Stimulated activated CD4-positive, alpha-beta T cell treated with anti-CD3 and anti-CD28 coated beads, Interleukin-1b, Interleukin-23, amount 100 ng/mL, for 1 hour (primary cell): ENCODE measurements at places on chromosomes 6 and 20.

DNA sequence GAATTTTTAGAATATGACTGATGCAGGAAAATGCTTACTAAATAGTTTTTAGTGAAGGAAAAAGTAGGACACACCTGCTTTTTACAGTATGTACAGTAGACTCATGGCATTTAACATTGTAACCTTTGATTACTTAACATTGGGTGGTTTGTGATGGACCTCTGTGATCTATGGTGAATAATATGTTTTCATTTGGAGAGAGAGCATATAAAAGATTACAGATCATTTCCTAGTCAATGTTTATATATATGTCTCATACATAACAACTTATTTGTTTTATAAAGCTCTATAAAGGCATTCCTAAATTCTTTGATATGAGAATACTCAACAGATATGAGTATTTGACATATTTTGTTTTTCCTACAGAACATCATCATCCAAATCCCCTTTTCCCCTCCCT, 129.3 kb upstream of the PDE7B start:
- DNase-seq = no peak

GRCh38 chr6:63502156-63502555, 70.1 kb upstream of the LOC128125822 start:
- DNase-seq = no peak

DNA sequence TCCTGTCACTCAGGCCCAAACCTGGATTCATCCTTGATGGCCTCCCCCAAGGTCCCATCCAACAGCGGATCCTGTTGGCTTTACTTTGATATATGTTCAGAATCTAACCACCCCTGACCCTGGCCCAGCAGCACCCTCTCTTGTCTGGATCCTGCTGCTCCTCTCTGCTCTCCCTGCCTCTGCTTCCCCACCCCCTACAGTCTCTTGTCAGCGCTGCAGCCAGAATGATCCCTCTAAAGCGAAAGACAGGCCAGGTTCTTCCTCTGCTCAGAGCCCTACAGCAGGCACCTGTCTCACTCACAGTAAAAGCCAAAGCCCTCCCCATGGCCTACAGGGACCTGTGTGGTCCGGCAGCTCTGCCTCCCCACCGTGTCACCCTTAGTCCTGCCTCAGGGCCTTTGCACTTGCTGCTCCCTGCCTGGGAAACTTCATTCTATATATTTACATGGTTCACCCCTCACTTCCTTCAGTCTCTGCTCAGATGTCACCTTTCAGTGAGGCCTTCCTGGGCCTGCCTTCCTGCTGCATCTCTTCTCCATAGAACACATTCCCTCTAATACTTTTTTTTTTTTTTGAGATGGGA, 37.4 kb upstream of the KCNB1 start:
- DNase-seq = no peak

DNA sequence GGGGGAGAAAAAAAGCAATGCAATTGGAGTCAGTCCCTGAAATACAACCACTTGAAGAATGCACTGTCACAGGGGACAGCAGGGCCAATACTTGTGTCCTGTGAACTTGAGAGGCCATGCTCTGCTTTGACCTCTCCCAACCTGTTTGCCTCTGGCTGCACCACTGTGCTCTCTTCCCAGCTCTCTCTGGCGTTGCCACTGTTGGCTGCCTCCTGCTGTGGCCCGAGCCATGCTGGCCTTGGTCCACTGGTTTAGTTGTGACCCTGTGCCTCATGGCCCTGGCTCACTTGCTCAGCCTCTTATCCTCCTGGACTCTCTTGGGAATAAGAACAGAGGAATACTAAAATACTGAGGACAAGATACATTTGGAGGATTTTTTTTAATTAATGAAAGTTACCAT, 14.5 kb upstream of the FBXO30 start:
- DNase-seq = no peak

DNA sequence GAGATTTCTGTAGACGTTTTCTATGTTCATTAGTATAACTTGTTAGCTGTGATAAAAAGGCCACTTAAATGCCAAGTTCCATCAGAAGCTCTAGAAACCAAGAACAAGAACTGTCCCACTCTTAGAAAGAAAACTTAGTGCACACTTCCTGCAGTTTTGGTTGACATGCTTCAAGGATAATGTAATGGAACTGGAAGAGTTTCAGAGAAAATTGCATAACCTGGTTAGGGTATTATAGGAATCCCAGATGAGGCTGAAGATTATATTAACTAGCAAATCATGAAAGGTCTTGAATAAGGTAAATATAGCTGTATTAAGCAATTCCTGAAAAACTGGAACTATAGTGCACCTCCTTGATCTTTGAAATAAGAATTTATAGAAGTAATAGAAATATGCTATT, 1.8 kb upstream of the PHACTR2 start:
- DNase-seq = no peak

DNA sequence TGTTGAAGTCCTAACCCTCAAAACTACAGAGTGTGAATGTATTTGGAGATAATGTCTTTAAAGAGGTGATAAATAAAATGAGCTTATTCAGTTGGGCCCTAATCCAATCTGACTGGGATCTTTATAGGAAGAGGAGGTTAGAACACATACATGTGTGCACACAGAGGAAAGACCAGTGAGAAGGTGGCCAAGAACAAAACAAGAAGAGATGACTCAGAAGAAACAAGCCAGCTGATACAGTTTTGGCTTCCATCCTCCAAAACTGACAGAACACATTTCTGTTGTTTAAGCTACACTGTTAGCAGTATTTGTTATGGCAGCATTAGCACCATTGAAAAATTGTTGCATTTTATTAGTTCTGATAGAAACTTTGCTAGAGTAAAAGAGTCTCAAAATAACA, 609.3 kb upstream of the IMPG1 start:
- no peak for DNase-seq

GRCh38 chr6:73455865-73456629, 4.0 kb upstream of the CGAS start:
- DNase-seq = no peak

- no peak for DNase-seq
These were observed 378.9 kb upstream of the CITED2 start for GRCh38 chr6:139753198-139753861.

GRCh38 chr6:33116841-33117711, 41.3 kb downstream of the HLA-DPB1 start:
- DNase-seq = no peak

GRCh38 chr6:42418724-42419123, 33.0 kb downstream of the TRERF1 start:
- no peak for DNase-seq

DNA sequence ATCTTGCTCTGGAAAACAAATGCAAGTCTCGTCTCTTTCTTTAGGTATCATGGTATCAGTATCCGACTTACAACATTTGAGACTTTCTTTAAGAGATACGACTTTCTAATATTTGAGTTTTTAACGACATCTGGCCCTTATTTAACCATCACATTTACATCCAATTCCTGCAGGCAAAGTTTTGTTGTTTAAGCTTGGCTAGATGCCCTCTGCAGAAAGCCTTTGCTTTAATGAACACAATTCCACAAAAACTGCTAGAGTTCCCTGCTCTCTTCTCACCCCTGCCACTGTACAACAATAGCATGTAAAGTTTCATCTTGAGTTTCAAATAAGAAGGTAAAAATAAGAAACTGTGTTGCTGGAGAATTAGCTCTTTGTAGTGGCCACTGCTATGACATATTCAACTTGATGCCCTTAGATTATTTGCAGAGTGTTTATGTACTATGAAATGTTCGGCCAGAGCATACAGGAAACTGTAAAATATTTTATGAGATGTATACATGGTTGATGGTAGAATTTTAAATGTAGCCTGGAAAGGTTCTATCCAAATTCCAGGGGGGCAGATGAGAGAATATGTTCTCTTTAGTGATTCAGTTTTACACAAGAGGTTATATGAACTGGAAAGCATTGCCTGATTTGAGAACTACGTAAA, 438.6 kb downstream of the CDC5L start:
- DNase-seq = no peak

- DNase-seq = no peak
These were observed 102.4 kb downstream of the F13A1 start for GRCh38 chr6:6217855-6218758.

GRCh38 chr20:33490023-33490933, at the start of gene CBFA2T2:
Gene CBFA2T2 (plus strand): TSS chr20:33490096. CDS start chr20:33490268, 172 bp downstream.
- DNase-seq = no peak

- no peak for DNase-seq
These were observed 686 bp downstream of the COL12A1 start for GRCh38 chr6:75204959-75205775.

DNA sequence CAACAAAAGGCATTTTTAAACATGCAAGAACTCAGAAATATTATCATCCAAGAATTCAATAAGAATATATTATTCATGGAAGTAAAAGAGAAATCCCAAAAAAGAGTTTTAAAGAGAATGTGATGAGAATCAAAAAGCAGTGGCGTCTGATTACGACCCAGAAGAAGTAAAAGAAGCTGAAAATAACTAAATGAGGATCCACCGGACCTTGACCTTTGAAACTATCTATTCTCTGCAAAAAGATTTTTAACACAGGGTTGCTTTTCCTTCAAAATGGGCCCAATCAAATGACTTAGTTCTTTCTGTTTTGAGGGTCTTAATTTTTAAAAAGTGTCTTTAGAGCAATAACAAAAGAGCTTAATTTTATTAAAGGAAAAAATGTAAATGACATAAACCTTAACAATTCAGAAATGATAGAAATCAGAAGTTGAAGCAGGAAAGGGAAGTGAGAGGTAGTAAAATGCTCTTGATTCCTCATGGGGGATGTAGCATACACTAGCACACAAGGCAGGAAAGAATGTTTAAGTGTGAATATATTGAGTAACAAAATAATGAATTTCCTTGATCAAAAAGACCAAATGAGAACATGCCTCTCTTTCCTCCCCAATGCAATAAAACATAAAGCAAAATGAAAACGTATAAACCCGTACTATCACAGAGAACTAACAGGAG, 223.1 kb upstream of the PRDM1 start:
- DNase-seq = no peak

- DNase-seq = no peak
These were observed 348.0 kb downstream of the CDH4 start for GRCh38 chr20:61600016-61600415.

DNA sequence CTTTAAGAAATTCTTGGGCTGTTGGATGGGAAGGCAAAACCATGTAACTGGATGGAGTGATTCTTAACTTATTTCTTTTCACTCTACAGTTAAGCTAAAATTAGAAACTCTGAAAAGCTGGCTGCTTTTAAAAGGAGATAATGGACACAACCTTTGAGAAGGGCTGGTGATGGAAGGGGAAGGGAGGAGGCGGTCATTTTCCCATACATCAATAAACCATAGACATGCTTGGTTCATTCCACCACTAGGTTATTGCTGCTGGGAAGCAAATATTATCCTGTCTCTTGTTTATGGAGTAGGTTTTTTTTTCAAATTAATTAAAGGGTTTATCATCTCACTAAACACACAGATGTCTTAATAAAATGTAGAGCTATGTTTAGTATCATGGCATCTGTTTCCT, 76.2 kb downstream of the PLCB1 start:
- DNase-seq = no peak

GRCh38 chr6:166410426-166410935, 27.7 kb upstream of the MPC1 start:
- no peak for DNase-seq

DNA sequence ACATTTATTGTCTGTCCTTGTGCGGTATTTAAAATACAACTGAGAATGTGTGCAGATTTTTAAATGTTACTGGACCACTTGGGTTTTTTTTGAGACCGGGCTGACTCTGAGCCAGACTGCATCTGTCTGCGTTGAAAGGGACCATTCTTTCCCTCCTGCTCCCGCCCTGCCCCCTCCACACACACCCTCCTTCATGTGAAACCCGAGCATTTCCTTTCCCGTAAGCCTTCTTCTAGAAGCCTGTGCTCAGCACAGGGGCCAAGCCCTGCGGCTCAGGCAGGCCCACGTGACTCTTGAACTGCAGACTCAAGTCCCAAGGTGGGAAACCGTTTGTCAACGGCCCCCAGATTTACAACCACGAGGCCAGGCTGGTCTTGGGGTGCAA, 82.7 kb upstream of the FOXC1 start:
- DNase-seq = no peak

DNA sequence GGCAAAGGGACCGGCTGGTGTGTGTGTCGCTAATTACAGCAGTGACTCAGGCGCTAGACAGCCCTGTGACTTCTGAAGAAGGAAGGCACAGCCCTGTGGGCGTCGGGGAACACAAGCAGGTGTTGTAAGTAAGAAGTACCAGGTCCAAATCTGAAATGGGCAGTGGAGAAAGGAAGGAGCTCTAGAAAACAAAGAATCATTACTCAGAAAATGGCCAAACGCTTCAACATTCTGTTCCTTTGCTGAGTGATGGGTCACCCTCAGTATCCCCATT, 106.8 kb downstream of the PXDC1 start:
- no peak for DNase-seq

GRCh38 chr6:45421709-45422502, 44.2 kb upstream of the SUPT3H start:
- no peak for DNase-seq

DNA sequence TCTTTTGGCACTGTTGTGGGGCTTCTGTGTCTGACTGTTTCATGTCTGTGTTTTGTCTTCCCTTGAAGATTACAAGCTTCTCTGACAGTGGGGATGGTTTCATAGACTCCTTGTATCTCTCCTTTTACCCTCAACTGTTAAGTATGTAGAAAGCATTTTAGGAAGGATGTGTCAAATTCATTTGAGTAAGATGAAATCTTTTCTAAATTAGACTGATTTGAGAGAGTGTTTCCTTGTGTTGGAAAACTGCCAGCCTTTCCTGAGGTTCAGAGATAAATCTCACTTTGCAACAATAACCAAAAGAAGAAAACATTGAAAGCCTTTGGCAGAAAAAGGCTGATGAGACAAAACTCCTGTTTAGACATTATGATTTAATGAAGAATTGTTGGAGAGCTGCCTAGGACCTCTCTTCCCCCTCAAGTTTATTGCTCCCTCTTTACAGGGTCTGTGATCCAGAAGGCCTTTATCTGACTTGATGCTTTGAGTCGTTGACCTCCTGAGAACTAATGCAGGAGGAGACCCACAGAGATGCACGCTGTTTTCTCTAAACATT, 68.3 kb downstream of the ANKS1A start:
- no peak for DNase-seq

GRCh38 chr6:5095236-5095635, 10.1 kb downstream of the PPP1R3G start:
- DNase-seq = no peak
